ENCODE measurements at places on chromosomes 4 and X. TPM values are rescaled to one million over a fixed set of nuclear protein-coding genes. Genes with fewer than 3 reads are reported as not detected.
A peak's percentile ranks its signal among the peaks of the same experiment; 100 is the strongest.

DNA sequence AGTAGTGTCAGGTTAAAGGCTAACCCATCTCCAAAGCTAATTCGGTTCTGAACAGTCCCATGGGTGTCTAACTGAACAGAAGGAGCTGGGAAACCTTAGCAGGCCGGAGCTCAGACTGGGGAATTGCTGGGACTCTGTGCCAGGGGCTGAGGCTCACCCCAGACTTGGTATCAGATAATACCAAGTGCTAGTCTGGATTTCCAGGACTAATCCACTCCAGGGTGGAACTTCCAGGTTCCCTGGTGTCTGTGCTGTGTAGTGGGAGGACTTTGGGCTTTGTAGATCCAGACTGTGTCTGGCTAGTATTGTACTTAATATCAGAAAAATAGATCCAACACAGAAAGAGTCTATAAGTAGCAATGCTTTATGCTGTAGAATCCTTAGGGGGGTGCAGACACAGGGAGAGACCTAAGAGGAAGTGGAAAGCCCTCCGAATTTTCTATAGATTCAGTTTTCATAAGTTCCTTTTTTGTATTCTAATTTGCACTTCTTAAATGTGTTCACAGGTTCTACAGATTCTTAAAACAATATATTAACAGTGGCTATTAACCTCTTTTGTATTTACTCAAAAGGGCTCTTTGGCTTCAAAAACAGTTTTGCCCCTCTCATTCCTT is 4.1 kb downstream of the ZNF827 start:
- DNase-seq: no peak

DNA sequence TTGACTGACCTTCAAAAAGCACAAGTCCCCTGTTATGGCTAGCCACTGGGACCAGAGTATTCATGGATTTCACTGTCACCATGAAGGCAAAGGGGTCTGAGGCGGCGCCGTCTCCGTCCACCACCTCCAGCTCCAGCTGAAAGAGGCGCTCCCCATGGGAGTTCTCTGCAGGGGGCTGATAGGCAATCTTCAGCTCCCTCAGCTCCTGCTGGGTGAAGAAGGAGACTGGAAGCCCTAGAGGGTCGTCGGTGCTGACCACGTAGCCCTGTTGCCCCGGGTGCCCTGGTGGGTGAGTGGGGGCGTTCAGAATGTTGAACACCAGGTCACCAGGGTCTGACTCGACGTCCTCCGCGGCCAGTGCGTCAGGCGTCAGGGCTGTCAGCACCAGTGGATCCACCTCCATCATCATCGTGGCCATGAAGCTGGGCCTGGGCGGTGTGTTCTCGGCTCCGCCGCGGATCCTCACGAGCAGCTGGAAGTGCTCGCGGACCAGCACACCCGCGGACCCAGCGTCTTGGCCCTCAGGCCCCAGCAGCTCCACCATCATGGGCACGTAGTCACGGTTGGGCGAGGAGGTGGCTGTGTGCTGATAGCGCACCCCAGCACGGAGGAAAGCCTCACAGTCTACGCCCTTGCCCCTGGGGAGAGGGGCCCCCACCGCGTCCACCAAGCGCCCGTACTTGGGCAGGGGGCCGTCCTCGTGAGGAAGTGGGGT is 987 bp downstream of the FREM3 start:
- DNase-seq: no peak

DNA sequence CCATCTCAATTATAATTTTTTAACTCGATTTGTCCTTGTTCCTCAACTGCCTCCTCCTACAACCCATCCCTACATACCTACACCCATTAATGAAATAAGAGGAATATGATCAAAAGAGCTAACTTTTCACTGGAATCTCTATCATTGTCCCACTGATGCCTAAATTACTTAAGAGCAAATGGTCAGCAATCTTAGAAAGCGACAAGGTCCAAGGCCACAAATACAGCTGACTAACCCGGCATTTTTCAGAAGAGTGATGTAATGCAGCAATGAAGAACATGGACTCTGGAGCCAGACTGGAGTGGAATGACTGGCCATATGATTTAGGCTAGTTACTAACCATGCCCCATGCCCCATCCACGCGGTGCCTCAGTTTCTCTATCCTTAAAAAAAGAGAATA is 56.2 kb downstream of the PPA2 start:
- no peak for DNase-seq

DNA sequence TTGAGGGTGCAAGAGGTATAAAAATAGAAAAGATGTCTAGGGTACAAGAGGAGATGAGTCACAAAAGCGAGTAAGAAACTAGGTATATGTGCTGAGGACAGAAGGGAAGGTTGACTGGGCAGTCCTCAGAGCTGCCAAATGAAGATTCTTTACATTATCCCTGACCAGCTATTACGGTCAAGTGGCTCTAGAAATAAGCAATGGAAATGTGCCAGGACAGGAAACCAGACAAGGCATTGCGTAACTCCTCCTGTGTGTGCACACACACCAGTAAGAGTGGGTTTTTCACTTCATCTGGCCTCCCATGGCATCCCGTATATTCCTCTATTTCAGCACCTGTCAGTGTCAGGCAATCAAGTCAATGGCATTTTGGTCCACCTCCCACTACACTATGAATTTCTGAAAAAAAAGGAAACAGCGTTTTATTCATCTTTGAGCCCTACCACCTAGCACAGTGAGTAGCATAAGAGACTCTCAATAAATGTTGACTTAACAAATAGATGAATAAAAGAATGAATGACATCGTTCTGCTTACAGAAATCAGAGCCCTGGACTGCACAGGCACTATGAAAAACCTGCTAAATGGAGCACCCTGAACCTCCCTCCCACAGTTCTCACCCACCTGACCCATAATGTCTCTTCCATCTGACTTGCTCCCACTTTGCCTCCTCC is 62.6 kb upstream of the KLF3 start:
- peak; percentile 80 for DNase-seq

- DNase-seq: no peak
These were observed 1.2 kb downstream of the FOXR2 start for GRCh38 chrX:55624403-55624802.

RXFP1 gene
- total RNA-seq: not detected

UBL4A gene
- total RNA-seq: 92.3 TPM

UGT2B17 gene
- not detected for total RNA-seq
